ENCODE measurements at places on chromosomes 3 and 15.
A peak's percentile ranks its signal among the peaks of the same experiment; 100 is the strongest.

DNA sequence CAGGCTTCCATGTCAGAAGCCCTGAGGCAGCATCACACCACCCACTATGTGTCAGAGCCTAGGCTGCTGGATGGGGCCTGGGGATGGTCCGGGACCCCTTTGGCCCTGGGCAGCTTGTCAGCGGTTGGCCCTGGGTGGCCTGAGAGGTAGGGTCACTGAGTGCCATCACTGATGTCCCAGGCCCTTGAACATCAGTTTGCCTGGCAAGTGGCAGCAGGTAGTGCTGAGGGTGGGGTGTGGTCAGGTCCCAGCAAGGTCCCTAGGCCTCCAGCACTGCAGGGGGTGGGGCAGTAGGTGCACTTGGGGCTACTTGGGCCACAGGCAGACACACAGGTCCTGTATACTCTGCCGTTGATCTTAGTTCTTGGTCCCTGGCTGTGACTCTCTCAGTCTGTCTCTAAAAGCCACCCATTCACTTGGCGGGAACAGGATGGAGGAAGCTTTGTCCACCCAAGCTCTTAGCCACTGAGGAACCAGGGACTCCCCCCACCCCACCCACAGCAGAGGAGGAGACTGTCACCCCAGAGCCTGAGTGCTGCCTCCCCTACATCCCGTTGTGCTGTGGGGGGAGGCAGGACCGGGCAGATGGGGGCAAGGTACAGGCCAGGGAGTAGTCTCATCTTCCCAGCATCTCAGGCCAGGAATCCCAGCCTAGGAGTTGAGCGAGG is 5.8 kb downstream of the GNAI2 start:
- DNase-seq, result no peak

DNA sequence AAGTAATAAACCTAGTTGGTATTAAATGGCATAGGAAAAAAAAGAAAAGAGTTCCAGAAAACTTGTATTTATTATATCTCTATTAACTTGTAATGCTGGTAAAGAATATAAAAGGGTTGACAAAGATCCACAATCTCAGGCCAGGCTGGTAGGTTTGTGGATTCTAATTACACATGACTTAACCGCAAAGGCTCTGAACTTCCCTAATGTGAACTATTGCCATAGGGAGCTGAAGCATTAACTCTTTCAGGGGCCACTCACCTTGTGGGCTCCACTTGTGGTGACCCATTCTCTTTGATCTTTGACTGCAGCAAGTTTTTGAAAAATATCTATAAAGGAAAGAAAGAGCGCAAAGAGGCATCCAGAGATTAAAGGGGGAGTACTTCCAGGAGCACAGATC is 58.5 kb downstream of the NEK10 start:
- no peak for DNase-seq

DNA sequence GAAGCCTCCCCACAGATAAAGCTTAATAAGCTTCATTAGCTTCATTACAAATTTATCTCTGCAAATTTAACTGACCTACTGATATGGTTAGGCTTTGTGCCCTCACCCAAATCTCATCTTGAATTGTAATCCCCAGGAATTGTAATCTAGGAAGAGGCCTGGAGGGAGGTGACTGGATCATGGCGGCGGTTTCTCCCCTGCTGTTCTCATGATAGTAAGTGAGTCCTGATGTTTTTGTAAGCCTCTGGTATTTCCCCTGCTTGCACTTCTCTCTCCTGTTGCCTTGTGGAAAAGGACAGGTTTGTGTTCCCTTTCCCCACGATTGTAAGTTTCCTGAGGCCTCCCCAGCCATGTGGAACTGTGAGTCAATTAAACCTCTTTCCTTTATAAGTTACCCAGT is 226.1 kb upstream of the TTC14 start:
- DNase-seq, result no peak

DNA sequence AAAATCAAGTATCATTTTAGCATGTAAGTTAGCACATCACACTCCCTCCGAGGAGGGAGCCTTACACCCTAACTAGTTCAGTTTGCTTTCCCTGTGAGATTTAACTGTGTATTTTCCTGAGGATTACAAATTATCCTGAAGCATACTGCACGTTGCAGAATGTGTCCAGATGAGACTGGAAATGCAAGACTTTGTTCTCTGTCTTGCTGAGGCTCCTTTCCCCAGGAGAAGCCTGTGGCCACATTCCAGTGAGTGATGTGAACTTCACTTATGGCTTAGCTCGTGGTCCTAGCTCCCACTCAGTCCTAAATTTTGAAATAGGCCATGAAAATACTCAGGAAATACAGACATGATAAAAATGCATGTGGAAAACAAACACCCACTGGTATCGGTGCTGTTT is 23.7 kb downstream of the PDZRN3 start:
- no peak for DNase-seq

GRCh38 chr3:172680684-172681083 is 30.2 kb downstream of the NCEH1 start:
- no peak for DNase-seq

- DNase-seq, result no peak
These were observed 7.5 kb downstream of the KNSTRN start for GRCh38 chr15:40389824-40390595.

GRCh38 chr3:72378287-72378686 is 470.0 kb downstream of the SHQ1 start:
- DNase-seq, result no peak

DNA sequence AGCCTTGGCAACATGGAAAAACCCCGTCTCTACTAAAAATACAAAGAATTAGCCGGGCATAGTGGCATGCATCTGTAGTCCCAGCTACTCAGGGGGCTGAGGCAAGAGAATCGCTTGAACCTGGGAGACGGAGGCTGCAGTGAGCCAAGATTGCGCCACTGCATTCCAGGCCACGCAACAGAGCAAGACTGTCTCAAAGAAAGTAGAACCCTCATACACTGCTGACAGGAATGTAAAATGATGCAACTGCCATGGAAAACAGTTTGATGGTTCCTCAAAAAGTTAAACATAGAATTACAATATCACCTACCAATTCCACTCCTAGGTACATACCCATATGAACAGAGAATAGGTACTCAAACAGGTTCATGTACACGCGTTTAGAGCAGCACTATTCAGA is 158.9 kb downstream of the TBC1D5 start:
- no peak for DNase-seq

GRCh38 chr15:58336161-58336560 is 95.6 kb upstream of the LIPC start:
- DNase-seq, result no peak

DNA sequence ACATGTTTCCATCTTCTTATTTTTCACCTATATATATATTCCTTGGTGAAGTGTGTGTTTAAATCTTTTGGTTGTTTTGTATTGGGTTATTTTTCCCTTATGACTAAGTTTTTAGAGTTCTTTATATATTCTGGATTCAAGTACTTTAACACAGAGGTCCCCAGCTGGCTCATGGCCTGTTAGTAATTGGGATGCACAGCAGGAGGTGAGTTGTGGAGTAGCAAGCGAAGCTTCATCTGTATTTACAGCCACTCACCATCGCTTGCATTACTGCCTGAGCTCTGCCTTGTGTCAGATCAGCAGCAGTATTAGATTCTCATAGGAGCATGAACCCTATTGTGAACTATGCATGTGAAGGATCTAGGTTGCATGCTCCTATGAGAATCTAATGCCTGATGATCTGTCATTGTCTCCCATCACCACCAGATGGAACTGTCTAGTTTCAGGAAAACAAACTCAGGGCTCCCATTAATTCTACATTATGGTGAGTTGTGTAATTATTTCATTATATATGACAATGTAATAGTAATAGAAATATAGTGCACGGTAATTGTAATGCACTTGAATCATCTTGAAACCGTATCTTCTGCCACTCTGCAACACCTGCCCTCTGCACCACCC is 151.6 kb downstream of the RSRC1 start:
- DNase-seq, result no peak

- peak; percentile 85 for DNase-seq
These were observed 152.2 kb downstream of the ALCAM start for GRCh38 chr3:105518806-105519418.

DNA sequence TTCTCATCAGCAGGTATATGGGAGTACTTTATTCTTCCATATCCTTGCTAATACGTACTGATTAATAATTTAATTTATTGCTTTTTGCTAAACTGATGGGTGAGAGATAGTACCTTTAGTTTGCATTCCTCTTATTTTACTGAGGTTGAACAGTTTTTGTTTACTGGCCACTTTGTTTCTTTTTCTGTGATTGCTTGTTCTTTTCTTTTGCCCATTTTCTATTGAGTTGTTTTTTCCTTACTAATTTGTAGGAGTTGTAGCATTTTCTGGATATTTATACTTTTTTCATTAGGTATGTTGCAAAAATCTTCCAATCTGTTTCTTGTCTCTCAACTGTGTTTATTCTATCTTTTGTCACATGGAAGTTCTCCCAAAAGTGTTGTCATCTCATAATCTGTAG is 4.8 kb downstream of the PDCD6IP start:
- no peak for DNase-seq

GRCh38 chr3:122151480-122151879 is 32.0 kb upstream of the CASR start:
- DNase-seq, result no peak

- peak; percentile 99 for DNase-seq
These were observed 124.8 kb upstream of the PTX3 start for GRCh38 chr3:157311633-157312375.

- no peak for DNase-seq
These were observed 18.7 kb downstream of the UQCC5 start for GRCh38 chr3:52555056-52555455.

- peak; percentile 91 for DNase-seq
These were observed 124.4 kb upstream of the LIPC start for GRCh38 chr15:58307313-58307961.

GRCh38 chr3:123341-123740 is 73.2 kb upstream of the CHL1 start:
- no peak for DNase-seq

DNA sequence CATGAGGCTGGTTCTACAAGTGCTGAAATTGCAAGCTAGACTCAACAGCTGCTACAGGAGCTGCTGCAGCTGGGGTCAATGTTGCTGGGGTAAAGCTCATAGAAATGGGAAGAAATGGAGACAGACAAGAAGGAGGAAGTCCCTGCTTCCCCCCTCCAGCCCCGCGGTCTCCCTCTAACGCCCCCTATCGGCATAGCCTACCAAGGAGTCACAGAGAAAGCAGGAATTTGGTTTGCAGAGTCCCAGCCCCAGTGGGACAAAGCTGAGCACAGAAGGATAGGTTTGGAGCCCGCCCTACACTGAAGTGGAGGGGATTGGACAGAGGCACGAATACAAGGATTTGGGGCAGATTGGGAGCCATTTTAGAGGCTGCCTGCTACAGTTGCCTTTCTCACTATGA is 176.9 kb upstream of the ANKRD28 start:
- no peak for DNase-seq

DNA sequence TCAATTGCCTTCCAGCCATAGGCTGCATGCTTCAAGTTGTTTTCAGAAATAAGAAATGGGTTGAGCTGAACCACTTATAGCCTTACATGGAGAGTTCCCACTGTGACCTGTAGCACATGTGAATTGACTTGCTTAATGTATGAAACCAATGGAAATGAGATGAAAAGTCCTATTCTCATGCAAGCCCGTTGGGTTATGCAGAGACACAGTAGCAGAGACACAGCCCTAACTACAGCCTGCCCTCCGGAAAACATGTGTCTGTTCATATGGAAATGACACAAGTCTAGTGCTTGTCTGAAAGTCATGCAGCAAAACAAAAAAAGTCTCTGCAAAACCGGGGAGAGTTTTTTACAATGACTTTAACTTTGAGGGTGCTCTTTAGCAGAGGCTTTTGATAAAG is 14.5 kb downstream of the HIGD2B start:
- DNase-seq, result no peak

GRCh38 chr3:17075358-17075757 is 190.6 kb downstream of the PLCL2 start:
- DNase-seq, result no peak

- DNase-seq, result no peak
These were observed 62.5 kb upstream of the EPHB3 start for GRCh38 chr3:184498986-184499606.

Data from fibroblast of the aortic adventitia (primary cell).